ENCODE measurements at places on chromosomes 2 and 18. TPM values are rescaled to one million over a fixed set of nuclear protein-coding genes. Genes with fewer than 3 reads are reported as not detected.

ALPG gene
- total RNA-seq: not detected

ESPNL gene
- total RNA-seq: 0.25 TPM

CFAP221 gene
- 7.1 TPM for total RNA-seq

L3MBTL4 gene
- 4.6 TPM for total RNA-seq

SEPTIN10 gene
- total RNA-seq: 120 TPM

UGT1A8 gene
- not detected for total RNA-seq

SPDYA gene
- total RNA-seq: 0.54 TPM

NDC80 gene
- 29.7 TPM for total RNA-seq

RAB6C gene
- total RNA-seq: 0.22 TPM

DNA sequence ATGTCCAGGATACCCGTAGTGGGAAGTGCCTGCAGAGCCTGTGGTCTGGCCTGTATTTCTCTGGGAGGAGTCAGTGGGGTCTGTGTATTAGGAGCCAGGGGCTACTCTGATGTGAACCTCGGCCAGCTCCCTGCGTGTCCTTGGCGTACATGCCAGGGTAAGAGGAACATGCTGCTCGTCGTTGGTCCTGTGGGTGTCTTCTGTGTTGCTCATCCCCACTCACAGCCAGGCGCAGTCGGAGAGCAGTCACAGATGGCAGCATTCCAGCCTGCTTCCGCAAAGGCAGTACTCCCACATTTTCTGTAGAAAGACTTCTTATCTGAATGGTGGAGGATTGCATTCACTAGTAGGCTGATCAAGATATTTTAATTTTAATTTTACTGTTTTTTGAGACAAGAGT is 84.9 kb downstream of the DGKD start:
- no peak for DNase-seq

DNA sequence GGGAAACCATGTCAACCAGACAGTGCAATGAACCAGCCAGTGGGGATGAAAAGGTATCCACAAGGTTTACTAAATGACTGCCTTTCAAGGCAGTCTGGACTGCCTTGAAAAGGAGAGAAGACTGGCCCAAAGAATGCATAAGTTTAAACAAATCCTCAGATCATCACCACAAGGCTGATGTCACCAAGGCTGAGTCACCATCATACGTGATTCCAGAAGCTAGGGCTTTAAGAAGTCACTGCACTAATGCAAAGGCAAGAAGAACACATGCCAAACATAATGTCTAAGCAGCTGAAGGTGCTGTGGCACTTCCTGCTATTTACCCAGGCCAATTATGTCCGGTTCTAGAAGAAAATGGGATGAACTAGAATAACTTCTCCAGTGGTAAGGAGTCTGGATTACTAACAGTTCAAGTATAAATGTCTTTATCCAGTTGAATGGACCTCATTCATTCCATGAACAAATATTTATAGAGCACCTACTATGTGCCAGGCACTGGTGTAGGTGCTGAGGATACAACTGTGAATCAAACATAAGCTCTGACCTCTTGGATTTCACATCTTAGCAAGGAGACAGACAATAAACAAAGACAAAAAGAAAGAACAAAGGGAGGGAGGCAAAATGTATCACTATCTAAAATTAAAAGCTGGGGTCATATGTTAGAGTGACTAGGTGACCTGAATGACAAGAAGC is 37.6 kb upstream of the ONECUT2 start:
- DNase-seq: no peak

- no peak for DNase-seq
Observed at GRCh38 chr2:131572175-131572574, 44.5 kb downstream of the CCDC74A start.

DNA sequence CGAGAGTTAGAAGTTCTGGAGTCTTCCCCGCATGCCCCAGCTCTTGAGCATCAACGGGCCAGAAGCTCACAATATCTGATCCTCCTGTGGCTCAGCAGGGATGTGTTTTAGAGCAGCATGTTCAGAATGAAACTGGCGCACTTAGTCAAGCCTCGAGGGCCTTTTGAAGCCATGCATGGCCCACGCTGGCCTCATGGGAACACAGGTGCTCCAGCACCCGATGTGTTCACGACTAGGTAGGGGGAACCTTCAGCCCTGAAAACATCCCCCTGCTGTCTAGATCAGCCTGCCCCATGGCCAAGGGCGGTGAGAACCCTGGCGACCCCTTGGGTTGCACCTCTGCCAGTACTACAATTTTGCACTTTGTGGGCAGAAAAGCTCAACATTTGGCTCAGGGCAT is 32.8 kb downstream of the MSH6 start:
- DNase-seq: no peak

GRCh38 chr2:240441326-240441992 is 6.0 kb downstream of the GPC1 start:
- DNase-seq: no peak

DNA sequence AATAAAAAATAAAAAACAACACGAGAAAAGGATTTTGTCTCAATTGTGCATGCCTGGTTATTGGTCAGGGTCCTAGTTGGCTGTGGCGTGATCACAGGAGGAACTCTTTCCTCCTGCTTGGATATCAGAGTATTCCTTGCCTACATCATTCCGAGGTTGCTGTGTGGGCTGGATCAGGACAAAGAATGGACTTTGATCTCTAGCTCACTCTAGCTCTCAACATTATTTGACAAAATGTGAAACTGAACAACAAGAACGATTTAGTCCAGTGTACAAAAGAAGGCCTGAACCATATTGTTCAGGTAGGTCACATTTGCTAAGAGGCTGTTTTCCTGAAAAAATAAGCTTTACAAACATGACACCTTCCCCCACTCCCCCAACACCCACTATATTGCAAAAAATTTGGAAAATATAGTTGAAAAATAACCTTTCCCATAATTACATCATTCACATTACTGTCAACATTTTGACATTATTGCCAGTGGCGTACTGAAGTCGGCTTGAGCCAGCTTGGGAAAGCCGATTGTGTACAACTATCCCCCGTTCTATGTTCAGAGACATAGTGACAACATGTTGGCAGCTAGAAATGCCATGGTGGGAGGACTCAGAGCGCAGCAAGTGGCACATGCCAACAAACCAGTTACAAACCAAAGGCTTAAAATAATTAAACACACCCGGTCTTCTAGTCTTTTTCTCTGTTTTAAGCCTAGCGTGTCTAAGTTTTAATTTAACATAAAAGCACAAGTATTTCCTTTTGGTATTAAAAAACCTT is 179.0 kb downstream of the LPIN1 start:
- DNase-seq: peak; percentile 4

GRCh38 chr2:132824716-132825115 is 154.7 kb upstream of the LYPD1 start:
- no peak for DNase-seq

GRCh38 chr2:143807671-143808070 is 678.5 kb downstream of the ARHGAP15 start:
- DNase-seq: no peak

DNA sequence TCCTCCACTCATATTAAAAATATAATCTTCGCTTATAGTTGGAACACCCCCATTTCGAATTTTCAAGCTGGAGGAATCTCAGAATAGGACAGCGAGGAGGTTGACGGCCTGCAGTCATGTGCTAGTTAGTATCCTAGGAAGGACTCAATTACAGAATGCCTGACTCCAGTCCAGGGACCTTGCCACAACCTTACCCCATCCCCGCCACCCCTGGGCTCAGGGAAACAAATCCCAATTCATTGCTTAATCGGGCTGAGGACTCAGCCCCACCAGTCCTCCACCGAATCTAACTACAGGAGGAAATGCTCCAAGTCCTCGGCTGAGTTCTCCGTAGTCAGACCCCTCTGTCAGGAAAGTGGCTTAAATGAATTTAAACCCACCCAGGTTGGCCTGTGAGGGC is 31.7 kb upstream of the ZBTB7C start:
- DNase-seq: no peak

DNA sequence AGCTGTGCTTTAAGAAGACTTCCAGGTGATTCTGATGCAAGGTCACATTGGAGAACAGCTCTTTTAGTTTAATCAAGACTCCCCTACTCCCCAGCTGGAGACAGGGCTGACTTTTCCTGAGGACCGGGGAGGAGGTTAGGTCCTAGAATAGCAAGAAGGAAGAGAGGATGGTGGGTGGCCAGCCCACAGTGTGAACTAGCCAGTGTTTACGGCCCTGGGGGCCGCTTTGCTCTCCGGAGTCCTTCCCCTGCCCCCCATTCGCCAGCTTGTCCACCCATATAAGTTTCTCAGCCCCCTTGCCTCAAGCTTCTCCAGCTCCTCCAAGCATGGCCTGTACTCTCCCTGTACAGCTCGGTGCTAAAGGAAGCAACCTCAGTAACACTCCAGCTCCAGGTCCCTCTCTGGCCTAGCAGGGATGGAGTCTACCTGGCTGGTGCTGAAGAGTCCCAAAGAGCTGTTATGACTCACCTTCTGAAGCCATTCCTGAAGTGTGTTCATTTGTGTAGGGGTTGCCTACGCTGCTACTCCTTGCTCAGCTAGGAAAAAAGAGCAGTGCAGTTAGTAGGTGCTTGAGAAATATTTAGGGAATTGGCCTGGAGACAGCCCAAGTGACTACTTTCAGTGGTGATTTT is 7.9 kb downstream of the INPP4A start:
- DNase-seq: peak; percentile 44

DNA sequence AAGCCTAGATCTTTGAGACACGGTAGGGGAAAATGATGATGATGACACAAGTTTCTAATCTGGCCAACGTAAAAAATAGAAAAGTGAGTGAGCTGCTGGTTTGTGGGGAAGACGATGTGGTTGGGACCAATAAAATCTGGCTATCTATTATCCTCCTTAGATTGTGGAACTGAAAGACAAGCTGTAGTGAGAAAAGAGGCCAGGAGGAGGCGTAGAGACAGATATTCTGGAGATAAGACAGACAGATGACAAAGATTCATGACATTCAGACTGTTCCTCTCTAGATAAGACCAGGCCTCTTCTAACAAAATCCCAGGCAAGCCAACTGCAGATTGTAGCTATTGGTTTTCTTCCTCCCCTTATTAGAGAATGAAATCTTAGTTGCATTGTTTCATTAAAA is 376.3 kb upstream of the UBE2E3 start:
- DNase-seq: peak; percentile 77

GRCh38 chr2:64214281-64215115 is 70.3 kb upstream of the PELI1 start:
- no peak for DNase-seq

DNA sequence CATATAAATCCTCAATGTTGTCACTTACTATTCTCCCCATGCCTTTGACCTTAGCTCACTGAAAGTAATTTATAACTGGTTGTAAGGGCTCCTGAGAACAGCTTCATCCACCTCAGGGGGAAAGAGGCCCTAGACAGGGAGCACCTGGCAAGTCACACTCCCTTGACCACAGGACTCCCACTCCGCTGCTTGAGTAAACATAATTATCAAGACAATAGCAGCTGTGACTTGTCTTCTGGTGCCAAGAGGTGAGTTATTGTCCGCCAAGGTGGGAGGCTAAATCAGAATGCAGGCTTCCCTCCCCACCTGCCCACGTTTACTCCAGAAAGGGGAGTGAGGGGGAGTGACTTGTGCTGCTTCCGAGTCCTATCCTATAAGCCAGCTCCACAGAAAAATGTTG is 230.6 kb upstream of the LRATD1 start:
- DNase-seq: peak; percentile 82

DNA sequence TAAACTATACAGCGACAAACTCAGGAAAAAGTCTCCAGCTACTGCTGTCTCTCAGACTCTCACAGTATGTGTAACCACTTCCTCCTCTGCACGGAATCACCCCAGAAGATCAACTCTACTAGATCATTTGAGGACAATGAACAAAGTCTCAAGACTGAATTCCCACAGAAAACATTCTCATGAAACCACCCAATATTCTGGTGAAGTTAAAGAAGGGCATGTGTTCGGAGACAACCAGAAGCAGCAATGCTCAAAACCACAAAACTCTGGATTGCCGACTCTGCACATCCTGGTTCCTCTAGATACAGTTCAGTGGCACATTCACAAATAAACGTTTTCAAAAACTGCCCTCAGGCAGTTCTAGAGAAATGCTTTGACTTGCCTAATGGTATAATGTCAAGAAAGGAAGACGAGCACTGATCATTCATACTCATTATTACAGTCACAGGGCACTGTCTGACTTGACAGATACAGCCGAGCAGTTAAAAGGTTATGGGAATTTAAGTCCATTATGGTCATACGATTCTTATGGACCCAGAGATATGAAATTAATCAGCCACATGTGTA is 91.9 kb upstream of the STK17B start:
- DNase-seq: no peak

DNA sequence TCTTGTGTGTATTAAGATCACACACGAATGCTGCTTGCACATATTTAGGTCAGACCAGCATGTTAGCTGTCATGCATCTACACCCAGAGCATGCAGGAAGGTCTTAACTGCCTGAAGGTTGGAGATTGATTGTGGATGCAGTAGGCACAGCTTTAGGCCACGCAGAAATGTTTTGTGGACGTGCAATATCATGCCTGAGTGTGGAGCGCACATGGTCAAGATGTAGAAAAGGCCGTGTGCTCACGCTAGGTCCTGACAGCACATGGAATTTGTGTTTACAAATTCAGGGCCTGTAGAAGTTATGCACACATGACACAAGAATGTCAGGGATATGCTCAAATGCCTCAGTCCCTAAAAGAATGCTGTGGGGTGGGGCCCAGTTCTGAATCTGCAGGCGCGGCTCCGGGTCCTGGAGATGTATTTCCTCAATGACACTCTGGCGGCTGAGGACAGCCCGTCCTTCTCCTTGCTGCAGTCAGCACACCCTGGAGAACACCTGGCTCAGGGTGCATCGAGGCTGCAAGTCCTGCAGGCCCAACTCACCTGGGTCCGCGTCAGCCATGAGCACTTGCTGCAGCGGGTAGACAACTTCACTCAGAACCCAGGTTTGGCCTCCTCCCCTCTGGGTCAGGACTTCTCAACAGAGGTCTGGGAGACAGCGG is 27.9 kb downstream of the MARCO start:
- no peak for DNase-seq

DNA sequence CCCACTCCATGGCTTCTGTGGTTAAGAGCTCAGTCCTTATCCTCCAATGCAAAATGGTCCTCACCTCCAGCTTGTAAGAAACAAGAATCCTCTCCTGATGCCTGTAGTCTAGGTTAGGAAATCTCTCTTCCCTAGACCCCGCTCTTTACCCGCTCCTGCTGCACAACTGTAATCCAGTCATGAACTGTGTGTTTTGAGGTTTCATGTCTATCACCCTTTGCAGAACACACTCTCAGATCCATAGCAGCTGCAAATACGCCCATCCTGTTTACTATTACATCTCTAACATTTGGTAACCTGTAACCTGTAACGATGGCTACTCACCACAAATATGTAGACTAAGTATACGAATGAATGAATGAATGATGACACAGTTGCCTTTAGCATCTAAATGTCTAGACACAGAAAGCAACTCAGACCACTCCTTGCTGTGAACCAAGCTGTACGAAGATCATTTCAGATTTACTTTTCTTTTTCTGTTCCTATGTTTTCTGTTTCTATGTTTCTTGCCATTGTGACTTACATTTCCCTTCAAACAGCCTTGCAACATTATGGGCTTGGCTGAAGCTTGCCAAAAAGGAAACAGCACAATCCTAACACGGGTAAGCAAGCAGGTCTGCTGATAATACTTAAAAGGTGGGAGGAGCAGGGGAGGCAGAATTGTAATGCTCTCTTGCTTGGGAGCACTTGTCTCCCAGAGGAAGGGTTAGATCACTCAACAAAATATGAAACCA is 53.7 kb downstream of the EPHA4 start:
- DNase-seq: no peak

- DNase-seq: no peak
Observed at GRCh38 chr18:13412017-13412416, 193.5 kb downstream of the LDLRAD4 start.

All from endodermal cell (in vitro differentiated cells).